HAP-1 (cell line): ENCODE measurements at places on chromosomes 7 and 10.

DNA sequence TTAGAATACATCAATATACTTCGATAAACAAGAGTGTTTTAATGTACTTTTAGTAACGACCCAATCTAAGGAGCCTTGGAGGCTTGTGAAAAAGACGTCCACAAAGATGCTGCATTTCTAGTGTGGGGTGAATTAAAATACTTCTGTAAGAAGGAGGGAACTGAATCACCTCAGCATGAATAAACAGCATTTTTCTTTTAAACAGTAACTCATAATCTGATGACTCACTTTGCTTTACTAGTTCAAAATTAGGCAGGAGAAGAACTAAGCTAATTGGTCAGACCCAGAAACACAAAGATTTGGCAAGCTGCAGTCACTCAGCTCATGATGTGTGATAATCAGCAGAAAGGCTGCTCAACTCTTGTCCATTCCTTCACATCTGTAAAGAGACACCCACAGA is 24.2 kb downstream of the NCOA4 start:
- no peak for DNase-seq

DNA sequence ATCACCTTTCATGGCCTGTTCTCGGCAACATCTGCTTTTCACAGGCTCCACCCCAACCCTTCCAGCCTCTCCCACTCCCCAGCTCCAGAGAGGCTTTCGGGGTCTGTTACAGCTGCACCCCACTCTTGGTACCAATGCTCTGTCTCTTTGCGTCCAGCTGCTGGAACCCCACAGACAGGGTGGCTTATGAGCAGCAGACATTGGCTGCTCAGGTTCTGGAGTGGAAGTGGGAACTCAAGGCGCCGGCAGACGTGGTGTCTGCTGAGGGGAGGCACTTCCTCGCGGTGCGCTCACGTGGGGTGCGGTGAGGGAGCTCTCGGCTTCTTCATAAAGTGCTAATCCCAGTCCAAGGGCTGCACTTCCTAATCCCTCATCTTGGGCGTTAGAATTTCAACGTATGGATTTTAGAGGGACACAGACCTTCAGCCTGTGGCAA is 185.7 kb downstream of the ELFN1 start:
- no peak for DNase-seq

DNA sequence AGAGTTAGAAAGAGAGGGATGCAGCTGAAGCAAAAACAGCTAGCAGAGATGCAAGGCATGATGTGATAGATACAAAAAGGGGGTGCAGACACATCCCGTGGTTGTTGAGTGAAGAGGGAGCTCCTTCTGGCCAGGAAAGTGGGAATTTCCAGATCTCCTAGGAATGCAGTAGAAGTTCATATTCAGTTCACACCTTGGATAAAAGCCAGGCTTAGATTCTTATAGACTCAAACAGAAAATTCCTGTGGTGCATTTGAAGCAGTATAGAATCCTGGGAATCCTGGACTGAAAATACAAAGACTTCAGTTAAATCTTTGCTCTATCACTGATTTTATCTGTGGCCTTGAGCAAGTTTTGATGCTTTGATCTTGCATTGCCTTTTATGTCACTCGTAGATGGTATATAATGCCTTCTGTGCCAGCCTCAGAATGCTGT is 33.9 kb downstream of the SGPL1 start:
- no peak for DNase-seq

DNA sequence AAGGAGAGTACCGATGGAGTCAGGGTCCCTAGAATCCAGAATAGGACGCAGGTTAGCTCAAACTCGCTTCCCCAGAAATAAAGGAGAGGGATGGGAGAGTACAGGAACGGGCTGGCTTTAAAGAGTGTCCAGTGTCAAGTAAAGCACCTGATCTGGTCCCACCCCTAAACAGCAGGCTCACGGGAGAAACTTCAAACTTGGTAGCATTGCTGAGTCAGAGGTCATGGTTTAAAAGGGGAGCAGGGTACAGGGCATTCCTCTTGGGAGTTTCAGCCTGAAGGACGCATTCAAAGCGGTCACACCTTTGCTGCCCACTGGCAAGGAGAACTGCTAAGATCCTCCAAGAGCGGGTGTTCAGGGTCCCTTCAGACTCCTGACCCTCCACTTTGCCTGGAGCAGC is 140.7 kb downstream of the GLI3 start:
- DNase-seq = no peak

- DNase-seq = no peak
Measured at GRCh38 chr7:77838929-77839491, 40.4 kb downstream of the PHTF2 start.

- DNase-seq = no peak
Measured at GRCh38 chr10:2094171-2094570, 356.8 kb upstream of the ADARB2 start.

- DNase-seq = no peak
Measured at GRCh38 chr10:131973160-131973951, 8.4 kb downstream of the BNIP3 start.

GRCh38 chr10:46525177-46525823 is 31.2 kb downstream of the GPRIN2 start:
- peak; percentile 9 for DNase-seq

- no peak for DNase-seq
Measured at GRCh38 chr7:36128448-36129047, 24.5 kb upstream of the EEPD1 start.

GRCh38 chr10:72952642-72953158 is 1.9 kb downstream of the PLA2G12B start:
- DNase-seq = no peak

GRCh38 chr7:30979027-30979426 is 15.3 kb downstream of the GHRHR start:
- no peak for DNase-seq

- DNase-seq = no peak
Measured at GRCh38 chr10:2782265-2782664, 285.1 kb upstream of the PFKP start.

DNA sequence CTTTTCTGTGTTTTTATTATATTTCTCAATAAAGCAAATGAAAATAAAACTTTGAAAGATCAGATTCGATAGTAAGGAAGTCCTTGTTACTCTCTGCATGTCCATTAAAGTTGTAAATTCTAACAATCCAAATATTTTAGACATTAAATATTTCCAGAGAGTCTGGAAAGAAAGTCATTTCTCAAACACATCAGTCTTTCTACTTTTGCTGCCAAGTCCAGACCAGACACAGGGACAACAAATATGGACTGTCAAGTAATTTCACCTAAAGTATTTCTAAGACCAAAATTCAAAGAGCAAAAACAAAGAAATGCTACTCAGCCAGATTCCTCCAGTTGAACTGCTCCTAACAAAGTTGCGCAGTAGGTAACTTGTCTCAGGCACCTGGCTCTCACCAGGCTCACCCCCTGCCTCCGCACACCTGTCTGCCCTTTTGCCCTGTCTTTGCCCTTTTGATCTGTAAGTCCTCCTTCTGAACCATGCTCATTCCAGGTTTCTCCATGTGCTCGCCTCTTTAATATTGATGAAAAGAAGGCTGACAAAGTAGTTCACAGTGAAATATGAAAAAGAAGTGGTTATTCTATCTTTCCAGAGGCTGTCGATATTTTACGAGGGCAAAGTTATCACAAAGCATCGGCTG is 300.5 kb downstream of the C7orf25 start:
- DNase-seq = no peak

- no peak for DNase-seq
Measured at GRCh38 chr7:22129166-22129565, 183.5 kb upstream of the CDCA7L start.

GRCh38 chr10:62196528-62196927 is 72.1 kb downstream of the RTKN2 start:
- no peak for DNase-seq

GRCh38 chr10:12109286-12109685 is 20.2 kb upstream of the SEC61A2 start:
- DNase-seq = no peak

GRCh38 chr10:74052994-74053393 is 55.1 kb downstream of the VCL start:
- no peak for DNase-seq

DNA sequence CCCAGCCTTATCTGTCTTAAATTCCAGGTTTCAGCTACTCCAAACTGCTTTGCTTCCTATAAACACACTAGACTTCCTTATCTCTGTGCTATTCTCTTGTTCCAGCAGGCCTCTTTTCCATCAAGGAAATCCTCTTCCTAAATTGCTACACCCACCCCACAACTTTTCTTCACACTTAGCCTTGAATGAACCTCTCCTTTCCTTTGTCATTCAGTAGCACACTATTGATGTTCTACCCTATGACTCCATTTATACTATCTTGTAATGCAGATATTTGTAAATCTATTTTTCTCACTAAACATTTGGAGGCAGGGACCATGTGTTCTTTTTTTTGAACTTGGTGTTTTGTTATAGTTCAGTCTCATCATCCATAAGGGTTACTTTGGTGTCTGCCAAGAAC is 3.7 kb downstream of the SLC16A9 start:
- DNase-seq = no peak

DNA sequence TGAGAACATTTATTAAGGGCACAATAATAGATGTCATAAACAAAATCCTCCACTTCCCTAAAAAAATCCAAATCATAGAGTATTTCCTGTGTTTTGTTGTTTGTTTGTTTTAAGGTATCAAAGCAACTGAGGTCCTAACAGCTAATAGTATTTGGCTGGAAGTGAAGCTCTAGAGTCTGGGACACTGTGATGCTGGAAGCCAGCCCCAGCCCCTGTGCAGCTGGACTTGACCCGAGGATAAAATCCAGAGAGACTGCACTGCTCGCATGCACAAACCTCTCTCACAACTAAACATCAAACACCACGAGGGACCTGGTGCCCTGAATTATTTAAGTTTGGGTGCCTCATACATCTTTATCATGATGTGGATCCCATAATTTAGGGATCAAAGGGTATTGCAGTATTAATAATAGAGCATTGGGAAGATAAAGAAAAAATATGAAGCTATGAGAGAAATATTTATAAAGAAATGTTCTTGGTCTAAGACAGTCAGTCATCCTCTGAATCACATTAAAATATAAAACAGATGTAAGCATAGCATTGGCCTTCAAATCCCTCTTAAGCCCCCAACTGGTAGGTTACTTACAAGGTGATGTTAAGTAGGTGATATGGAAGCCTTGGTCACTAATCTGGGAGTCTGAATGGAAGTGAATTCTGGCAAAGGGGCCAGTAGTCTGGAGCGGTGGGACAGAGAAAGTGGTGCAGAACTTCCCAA is 44.4 kb downstream of the CUBN start:
- no peak for DNase-seq

DNA sequence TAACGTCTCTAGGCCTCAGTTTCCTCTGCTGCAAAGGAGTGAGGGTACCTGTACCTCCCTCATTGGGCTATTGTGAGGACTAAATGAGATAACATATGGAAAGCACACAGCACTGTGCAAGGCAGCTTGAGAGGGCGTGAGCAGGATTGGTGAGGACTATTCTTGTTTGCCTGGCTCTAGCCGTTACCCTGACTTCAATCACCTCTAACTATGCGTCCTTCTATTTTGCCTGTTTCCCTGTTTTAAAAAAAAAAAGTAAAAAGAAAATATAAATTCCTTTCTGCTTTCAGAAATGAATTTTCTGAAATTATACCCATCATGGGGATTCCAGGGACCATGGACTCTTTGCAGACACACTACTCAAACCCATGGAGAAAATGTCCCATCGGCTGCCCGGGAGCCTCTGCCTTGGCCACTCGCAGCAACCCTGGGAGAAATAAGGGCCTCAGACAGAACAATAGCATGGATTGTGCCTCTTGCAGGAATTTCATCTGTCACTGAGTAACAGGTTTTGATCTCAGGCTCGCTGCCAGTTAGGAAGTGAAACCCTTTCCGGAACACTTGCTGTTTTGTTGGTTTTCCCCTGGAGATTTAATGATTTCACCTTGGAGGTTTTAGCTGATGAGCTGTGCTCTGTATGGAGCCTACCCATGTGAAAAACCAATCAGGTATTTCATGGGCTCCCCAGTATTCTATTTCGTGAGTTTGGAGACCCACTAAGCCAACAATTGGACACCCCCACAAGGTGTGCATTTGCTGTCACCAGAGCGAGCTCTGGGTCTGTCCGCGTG is 55.6 kb downstream of the STEAP1B start:
- no peak for DNase-seq

DNA sequence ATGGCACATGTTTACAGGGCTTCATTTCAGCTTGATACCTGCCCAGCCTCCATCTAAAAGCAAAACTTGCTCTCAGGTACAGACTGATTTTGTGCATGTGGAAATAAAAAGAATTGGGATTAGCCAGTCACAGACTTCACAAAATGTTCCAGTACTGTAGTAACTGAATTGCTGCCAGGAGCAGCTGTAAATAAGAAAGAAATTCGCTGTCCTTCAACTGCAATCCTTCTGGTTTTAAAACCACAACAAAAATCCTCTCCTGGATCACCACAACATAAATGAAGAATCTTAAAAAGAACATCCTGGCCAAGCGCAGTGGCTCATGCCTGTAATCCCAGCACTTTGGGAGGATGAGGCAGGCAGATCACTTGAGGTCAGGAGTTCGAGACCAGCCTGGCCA is 3.9 kb upstream of the MIOS start:
- DNase-seq = no peak

GRCh38 chr10:52780391-52781155 is 8.0 kb upstream of the MBL2 start:
- no peak for DNase-seq
